ENCODE measurements at places on chromosomes 3 and 15. TPM values are rescaled to one million over a fixed set of nuclear protein-coding genes. Genes with fewer than 3 reads are reported as not detected.

- DNase-seq, result no peak
Measured at GRCh38 chr3:37995652-37996641, 5.4 kb downstream of the VILL start.

GRCh38 chr3:46208167-46208704, at the start of gene CCR1:
Gene CCR1, minus strand, starts transcription at chr3:46208313. Its CDS starts 4,000 bp downstream, at chr3:46204313.
- no peak for DNase-seq

DNA sequence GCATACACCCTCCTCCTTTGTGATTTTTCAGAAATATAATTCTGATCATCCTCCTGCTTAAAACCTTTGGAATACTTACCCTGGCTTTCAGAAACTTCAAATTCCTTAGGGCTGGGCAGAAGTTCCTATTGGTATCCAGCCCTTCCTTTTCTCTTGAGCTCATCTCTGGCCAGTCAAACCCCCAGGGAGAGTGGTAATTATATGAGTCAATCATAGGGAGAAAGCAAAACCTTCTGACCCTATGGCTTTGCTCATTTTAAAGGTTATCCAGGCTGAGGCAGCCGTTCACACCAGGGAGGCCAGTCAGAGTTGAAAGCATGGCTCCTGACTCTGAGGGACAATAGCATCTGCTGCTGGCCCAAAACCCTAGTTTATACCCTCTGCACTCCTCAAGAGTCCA, 23.9 kb upstream of the CTNNB1 start:
- DNase-seq, result no peak

DNA sequence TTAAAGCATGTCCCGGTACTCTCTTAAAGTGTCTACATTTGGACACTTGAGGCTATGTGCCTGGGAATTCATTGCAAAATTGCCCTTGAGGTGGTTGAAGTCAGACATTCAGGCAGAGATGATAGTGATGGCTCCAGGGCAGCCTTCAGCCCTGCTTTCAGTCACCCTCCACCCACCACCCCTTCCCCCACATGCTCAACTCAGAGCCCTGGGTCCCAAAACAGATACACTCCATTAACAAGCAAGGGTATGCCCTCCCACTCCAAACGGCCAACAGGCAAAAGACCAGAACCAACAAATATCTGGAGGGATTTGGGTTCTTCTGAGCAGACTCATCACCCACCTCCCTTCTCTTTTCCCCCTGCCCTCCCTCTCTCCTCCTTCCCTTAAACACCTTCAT, 29.9 kb upstream of the VIPR1 start:
- no peak for DNase-seq

GRCh38 chr3:132857317-132857716, 135.1 kb upstream of the NPHP3 start:
- DNase-seq, result no peak

GRCh38 chr3:131903988-131904415, 130.8 kb downstream of the CPNE4 start:
- DNase-seq, result no peak

GRCh38 chr15:68340726-68341671, 63.5 kb downstream of the FEM1B start:
- DNase-seq, result peak; percentile 54

- no peak for DNase-seq
Measured at GRCh38 chr3:157333551-157333991, 103.1 kb upstream of the PTX3 start.

DNA sequence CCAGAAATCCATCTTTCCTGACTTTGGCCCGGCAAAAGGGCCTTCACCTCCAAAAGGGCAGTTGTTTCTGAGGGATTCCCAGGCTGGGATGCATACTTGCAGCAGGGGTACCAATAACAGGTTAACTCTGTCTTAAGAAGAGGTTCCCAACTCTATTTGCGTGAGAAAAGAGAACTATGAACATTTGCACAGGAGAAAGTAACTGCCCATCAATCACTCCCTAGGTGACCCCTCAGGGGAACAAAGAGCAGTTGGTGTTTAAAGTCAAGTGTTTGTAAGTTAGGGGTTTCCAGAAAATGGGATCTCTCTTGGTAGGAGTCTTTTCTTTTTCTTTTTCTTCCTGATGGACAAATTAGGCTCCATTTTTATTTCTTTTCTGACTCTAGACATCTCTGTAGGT, 97.3 kb downstream of the EPHB1 start:
- DNase-seq, result no peak

DNA sequence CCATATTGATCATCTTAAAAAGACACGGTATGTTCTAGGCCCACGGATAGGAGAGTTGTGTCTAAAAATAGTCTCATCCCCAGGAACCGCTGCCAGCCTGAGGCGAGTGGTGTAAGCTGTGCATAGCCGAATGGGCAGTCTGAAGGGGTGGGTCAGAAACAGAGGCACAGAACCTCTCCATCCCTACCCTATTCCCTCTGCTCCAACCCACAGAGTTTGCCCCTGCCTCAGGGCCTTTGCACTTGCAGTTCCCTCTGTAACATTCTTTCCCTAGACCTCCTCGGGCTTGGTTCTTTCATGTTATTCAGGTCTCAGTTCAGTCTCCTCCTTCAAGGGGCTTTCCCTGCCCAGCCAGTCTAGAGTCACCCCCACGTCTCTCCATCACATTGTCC, 4.8 kb downstream of the SCN5A start:
- no peak for DNase-seq

- no peak for DNase-seq
Measured at GRCh38 chr15:49827311-49827710, 206.5 kb downstream of the DTWD1 start.

- no peak for DNase-seq
Measured at GRCh38 chr3:142274908-142275307, 49.5 kb upstream of the GK5 start.

GRCh38 chr15:42483677-42484076, 7.3 kb downstream of the ZNF106 start:
- DNase-seq, result no peak

DNA sequence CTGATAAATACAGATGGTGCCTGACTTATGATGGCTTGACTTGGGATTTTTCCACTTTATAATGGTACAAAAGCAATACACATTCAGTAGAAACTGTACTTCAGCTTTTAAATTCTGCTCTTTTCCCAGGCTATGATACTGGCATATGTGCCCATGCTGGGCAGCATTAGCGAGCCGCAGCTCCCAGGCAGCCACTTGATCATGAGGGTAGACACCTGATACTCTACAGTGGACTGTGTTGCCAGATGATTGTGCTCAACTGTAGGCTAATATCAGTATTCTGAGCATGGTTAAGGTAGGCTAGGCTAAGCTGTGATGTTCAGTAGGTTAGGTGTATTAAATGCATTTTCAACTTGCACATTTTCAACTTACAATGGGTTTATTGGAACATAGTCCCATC, 17.7 kb upstream of the FEM1B start:
- DNase-seq, result no peak

DNA sequence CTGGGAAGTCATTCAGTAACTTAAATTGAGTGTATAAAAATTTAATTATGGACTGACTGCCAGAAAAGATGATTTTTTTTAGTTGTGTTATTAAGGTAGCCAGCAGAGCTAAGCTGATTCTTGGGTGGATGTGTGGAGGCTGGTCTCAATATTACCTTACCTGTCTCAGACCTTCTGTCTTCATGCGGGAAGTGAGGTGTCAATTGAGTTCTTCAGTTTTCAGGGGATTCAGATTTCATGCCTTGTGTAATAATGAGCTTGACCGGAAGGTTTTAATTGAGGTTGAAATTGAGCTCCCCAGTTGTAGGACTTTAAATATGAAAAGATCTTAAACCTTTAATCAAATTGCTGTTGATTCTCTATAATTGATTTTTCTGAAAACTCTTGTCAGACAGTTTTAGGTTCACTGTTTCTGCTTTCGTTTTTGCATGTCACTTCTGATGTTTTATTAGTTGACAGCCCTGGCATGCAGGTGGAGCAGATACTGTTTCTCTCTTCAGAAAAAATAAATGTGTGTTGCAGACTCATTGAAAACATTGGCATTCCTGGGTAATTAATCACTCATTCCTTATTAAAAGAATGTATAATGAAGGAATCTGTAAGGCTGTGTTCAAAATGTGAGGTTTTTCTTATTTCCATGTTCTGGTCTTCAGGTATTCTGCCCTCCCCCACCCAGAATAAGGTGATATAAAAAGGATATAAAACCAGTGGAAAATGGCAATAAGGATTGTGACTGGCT, 54.5 kb downstream of the PSMD6 start:
- no peak for DNase-seq

- peak; percentile 93 for DNase-seq
Measured at GRCh38 chr3:121431726-121432517, 113.9 kb downstream of the POLQ start.

DNA sequence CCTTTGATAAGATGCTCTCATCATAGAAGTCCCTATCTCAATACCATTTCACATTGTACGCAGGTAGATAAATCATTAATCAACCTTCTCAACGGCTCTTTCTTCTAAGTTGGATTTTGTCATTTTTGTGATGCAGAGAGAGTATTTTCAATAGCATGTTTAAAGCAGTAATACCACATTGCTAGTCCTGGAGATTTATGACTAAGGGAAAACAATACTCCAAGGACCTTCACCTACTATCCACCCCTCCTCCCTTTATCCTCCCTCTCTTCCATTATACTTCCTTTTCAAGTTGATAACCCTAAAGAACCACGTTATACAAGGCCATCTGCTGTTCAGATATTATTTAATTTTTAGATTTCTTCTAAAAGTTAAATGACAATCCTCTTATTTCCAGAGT, 65.3 kb upstream of the CHMP2B start:
- no peak for DNase-seq

GRCh38 chr15:89812011-89812846, 2.4 kb downstream of the ANPEP start:
- no peak for DNase-seq

- no peak for DNase-seq
Measured at GRCh38 chr3:129282727-129283327, 4.2 kb downstream of the HMCES start.

DNA sequence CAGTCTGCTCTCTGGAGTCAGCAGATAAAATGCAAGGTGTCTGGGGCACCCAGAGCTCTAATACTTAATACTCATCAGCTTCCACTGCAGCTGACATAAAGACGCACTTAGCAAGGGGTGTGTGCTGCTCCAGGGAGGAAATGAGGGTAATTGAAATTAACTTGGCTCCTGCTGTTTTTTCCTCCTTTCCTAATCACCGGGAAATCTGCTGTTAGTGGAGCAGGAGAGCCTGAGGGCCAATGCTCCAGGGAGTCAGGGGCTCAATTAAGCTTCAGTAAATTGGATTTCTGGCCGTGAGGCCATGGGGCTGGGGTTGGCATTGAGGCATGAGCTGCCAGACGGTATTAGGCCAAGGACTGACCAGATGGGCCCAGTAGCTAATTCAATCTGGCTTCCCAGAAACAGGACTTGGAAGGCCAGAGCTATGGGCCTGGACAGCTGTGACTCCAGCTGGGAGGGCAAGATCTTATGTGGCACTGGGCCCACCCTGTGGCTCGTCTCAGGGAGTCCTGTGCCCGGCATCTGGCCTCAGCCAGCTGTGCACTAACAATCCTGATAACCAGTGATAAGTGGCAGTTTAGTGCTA, 30.7 kb upstream of the CHRNB4 start:
- peak; percentile 74 for DNase-seq

DNA sequence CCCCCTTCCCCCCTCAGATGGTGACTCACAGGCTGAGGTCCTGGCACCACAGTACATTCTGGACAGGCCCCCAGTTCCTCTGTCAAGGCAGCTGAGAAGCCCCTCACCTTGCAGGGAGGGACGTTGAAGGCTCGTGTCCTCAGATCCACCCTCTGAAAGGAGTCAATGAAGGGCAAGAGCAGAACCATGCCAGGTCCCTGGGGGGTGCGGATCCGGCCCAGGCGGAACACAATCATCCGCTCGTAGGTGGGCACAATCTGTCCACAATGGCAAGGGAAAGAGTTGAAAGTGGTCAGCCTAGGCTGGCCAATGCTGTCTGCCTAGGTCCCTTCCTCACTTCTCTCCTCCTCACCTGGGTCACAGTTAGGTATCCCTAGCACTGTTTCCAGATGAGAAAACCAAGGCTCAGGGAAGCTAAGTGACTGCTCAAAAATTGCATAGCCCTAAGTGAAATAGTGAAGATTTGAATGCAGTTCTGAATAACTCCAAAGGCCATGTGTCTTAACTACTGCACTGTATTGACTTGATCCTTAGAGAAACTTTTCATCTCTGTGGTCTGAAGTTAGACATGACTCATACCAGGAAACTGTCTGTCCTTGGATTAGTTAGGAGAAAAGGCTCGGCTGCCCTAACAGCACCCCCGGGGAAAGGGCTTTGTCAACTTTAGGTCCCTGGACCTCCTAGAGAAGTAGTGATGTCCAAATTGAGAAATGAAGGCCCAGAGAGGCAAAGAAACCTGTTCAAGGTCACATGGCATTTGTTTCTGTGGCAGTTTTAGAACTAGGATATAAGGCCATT, 2.9 kb downstream of the STOML1 start:
- DNase-seq, result no peak

- peak; percentile 71 for DNase-seq
Measured at GRCh38 chr15:37098468-37099318, 1.7 kb downstream of the MEIS2 start.

DNA sequence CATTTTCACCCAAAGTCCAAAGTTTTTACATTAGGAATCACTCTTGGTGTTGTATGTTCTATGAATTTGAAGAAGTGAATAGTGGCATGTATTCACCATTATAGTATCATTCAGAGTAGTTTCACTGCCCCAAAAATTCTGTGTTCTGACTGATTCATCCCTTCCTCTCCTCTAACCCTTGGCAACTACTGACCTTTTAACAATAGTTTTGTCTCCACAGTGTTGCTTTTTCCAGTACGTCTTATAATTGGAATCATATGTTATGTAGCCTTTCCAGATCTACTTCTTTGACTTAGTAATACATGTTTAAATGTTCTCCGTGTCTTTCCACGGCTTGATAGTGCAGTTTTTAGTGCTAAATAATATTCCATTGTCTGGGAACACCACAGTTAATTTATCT, 379.0 kb upstream of the SGO1 start:
- no peak for DNase-seq

DNA sequence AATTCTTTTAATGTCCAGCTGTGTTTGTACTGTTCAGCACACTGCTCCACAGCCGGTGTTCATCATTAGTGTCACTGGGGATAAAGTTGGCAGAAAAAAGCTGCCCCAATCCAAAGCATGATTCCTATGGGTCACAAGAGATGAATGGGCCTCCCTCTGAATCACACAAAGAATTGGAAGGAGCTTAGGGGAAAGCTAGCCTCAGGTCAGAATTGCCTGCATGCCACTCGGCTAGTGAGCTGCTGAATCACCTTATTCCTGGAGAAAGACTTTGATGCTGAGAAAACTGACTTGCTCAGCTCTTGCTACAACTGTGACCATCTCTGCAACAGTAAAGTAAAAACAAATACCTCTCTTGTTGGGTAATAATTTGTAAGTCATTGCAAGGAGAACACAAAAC, 3.5 kb downstream of the CCK start:
- no peak for DNase-seq

- DNase-seq, result no peak
Measured at GRCh38 chr15:42413920-42414319, 54.6 kb downstream of the CAPN3 start.

GRCh38 chr15:60375306-60375705, 22.5 kb downstream of the ANXA2 start:
- DNase-seq, result no peak

SKIL gene
- polyA plus RNA-seq, result 5.6 TPM

FGF12 gene
- polyA plus RNA-seq, result 3.7 TPM

CYP1A1 gene
- 0.26 TPM for polyA plus RNA-seq

MUC20 gene
- polyA plus RNA-seq, result 53.3 TPM

GNAT1 gene
- not detected for polyA plus RNA-seq

GPR62 gene
- polyA plus RNA-seq, result 0.41 TPM

TERC gene
- not detected for polyA plus RNA-seq

NME9 gene
- 0.73 TPM for polyA plus RNA-seq

ALPK3 gene
- 3.1 TPM for polyA plus RNA-seq

AGBL1 gene
- polyA plus RNA-seq, result not detected

GLDN gene
- 0.71 TPM for polyA plus RNA-seq

ERC2 gene
- 0.92 TPM for polyA plus RNA-seq

PLA2G4F gene
- 35.9 TPM for polyA plus RNA-seq

PLSCR2 gene
- not detected for polyA plus RNA-seq

CCDC54 gene
- polyA plus RNA-seq, result not detected
